ENCODE measurements at places on chromosomes 4 and X.

GRCh38 chr4:184281231-184282139 is 63.8 kb upstream of the ENPP6 start:
- no peak for DNase-seq

DNA sequence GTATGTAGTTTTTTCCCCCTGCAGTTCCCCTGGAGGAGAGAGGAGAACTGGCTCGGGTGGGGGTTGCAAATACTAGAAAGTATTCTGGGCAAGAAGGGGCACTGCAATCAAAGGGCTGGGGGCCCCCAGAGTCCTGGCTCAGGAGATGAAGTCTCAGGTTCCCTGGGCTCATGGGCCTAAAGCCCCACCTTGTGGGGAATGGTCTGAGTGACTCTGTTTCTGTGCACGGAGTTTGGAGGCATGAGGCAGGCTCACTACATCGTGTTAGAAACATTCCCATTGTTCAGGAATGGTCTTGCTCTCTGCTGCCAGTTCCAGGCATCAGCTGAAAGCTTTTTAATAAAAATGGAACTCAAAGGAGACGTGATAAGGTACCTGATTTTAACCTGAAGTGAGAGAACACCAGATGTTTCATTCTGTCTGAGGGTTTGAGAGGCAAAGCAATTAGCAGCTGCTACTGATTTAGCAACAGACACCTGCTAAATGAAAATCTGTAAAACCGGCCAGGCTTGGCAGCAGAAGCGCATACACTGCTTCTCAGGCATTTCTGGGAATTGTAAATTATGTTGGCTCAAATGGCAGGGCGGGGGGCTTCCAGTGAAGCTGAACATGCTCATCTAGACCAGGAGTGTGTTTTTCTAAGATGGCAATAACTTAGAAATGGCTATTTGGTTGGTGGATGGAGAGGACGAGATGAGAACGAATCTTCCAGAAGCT is 122.7 kb downstream of the TMEM164 start:
- DNase-seq, result no peak

DNA sequence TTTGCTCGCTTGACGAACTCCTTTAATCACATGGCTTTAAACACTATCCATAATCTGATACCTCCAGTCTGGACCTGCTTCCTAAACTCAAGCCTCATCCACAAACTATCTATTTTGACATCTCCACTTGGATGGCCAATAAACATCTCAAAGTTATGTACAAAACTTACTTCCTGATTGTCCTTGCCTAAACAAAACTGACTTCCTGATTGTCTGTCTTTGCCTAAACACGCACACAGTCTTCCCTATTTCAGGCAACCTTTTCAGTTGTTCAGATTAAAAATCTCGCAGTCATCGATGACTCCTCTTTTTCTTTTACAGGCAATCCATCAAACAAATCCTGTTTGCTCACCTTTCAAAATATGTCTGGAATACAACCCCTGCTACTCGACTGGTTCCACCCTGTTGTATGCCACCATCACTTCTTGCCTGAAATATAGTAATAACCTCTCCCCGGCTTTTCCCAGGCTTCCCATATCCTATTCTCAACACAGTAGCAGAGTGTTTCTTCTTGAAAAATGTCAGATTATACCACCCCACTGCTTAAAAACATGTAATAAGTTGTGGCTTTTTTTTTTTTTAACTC is 39.0 kb downstream of the ATOH1 start:
- DNase-seq, result no peak

GRCh38 chr4:154004016-154004415 is 215.1 kb upstream of the SFRP2 start:
- DNase-seq, result no peak

- no peak for DNase-seq
Measured at GRCh38 chr4:61661960-61662359, 461.8 kb downstream of the ADGRL3 start.

- no peak for DNase-seq
Measured at GRCh38 chr4:116515959-116516358, 569.4 kb downstream of the TRAM1L1 start.

- DNase-seq, result no peak
Measured at GRCh38 chrX:120021927-120022326, 55.6 kb downstream of the RHOXF2B start.

GRCh38 chrX:122703762-122704161 is 480.3 kb upstream of the GRIA3 start:
- no peak for DNase-seq

DNA sequence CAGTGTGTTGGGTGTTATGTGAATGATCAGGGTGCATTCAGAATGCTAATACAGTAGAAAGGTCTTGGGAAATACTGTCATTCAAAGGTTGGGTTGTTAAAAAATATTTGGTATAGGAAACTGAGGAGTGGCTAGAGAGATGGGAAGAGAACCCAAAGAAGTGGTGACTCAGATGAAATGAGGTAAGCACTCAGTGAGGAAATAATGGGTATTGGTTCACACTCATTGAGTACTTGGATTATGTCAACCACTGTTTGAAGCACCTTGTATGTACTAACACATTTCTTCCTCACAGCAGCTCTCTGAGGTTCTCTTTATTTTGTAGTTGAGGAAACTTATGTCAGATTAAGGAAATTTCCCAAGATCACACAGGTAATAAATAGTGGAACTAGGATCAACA is 40.8 kb upstream of the NUDT6 start:
- no peak for DNase-seq

DNA sequence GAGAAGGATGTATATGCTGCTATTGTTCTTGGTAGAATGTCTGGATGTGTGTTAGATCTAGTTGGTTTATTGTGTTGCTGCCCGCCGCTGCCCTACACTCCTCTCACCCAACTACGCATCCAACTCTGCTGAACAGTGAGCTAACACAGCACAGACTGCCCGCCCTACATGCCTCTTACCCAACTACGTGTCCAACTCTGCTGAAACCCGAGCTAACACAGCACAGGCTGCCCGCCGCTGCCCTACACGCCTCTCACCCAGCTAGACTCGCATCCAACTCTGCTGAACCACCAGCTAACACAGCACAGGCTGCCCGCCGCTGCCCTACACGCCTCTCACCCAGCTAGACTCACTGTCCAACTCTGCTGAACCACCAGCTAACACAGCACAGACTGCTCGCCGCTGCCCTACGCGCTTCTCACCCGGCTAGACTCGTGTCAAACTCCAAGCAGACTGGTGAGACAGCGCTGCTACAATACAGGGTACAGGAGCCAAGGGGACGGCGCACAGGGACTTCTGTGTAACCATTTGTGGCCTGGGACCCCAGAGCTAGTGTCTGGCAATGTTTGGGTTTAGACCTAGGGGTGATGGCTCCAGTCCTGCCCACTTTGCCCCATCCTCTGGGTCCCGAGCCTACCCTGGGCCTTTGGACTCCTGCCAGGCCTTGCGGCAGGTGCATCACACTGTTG is 11.6 kb upstream of the CTBP1 start:
- no peak for DNase-seq

- no peak for DNase-seq
Measured at GRCh38 chrX:17802756-17803155, 58.3 kb downstream of the RAI2 start.

DNA sequence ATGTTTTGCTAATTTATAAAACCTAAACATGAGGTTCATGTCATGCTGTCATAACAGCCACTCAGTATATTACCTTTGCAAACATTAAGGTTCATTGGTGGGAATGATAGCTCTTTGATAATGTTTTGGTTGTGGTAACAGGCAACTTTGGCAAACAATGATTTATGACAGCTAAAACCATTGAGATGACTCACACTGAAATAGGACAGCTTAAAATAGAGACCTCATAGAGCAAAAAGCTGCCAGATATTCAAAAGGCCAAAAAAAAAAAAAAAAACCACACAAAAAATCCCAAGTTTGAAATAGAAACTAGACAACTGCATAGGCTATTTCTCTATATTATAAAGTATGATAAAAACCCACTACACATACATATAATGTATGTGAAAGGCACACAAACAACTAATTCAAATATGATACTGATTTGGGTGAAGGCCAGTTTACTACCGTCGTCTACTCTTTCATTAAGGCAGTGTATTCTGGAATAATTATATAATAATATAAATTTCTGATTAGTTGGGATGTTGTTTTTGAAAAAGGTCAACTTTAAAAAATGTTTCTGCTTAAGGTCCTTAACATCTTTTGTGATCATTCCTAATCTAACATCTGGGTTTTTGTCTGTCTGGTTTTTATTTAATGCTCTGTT is 646.0 kb upstream of the PITX2 start:
- DNase-seq, result no peak

GRCh38 chr4:105503484-105503883 is 29.6 kb upstream of the PPA2 start:
- DNase-seq, result no peak

GRCh38 chr4:184534511-184535391 is 60.4 kb upstream of the IRF2 start:
- DNase-seq, result no peak

DNA sequence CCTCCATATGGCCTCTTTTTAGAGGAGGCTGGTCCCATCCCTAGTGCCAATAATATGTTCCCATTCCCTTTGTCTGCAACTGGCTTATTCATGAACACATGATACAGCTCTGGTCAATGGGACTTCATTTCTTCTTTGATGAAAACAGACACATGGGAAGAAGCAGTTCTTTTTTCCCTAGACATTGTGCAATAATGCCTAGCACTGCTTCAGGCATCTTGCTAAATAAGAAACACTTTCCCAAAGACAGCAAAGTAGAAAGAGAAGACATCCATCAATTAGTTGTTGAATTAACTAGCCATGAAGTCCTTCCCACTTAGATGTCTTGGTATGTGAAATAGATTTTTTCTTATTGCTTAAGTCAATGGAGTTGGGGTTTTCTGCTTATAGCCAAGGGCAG is 40.1 kb upstream of the TRPC3 start:
- DNase-seq, result no peak

DNA sequence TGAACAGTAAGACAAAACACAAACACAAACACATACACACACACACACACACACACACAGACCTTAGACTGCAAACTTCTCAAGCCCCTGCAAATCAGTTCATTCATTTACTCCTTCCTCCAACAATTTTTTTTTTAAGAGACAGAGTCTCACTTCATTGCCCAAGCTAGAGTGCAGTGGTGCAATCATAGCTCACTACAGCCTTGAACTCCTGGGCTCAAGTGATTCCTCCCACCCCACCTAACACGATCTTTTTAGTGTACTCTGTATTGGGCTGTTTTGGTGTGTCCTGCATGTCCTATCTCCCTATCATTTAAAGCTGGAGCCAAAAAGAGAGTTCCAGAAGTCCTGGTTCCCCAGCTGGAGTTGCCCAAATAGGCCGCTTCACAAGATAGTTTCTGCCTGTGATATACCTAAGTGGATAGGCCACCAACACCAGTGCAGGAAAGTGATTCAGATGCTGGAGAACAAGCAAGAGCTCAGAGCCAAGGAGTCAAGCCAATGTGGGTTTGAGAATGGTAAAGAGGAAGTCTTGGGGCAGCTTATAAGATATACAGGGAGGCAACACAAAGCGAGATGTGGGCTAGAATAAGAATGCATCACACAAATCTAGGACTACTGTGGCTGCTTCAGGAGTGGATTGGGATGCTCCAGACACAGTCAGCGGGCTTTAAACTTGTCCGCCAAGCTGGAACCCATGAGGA is 85.4 kb upstream of the RAPGEF2 start:
- no peak for DNase-seq

- no peak for DNase-seq
Measured at GRCh38 chrX:22033818-22034217, 1.7 kb downstream of the PHEX start.

GRCh38 chr4:5825321-5826041 is 67.4 kb downstream of the CRMP1 start:
- DNase-seq, result no peak

DNA sequence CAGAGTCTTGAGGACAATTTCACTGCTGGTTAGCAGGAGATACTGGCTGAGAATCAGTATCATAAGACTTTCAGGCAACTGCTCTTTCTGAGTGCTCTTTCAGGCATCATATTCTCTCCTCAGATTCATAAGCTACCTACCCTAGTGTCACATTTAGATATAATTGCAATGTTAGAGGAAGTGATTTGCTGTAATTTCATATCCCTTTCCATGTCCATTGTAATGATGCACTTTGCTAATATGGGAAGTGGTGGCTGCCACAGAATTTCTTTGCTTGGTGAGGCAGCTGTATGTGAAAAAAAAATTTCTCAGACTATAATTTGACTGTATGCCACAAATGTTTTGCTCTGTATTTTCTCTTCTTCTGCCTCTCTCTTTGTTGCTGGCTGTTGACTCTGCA is 63.3 kb downstream of the DOCK11 start:
- DNase-seq, result no peak

GRCh38 chr4:41569961-41570360 is 32.0 kb downstream of the LIMCH1 start:
- DNase-seq, result peak; percentile 59

DNA sequence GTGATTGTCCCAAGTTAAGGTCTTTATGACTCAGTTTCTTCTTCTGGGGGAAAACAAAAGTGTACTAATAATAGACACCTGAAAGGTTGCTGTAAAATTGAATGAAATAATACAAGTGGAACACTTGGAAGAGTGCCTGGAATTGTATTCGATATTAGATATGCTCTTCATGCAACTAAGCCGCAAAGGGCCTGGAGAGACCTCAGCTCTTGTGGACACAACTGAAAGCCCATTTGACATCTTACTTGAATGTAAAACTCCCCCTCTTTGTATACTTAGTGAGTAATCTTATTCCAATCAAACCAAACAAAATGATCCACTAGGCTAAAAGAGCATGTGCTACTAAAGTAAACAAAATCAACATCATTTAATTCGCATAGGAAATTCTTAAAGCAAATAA is 511 bp upstream of the MAP9 start:
- no peak for DNase-seq

DNA sequence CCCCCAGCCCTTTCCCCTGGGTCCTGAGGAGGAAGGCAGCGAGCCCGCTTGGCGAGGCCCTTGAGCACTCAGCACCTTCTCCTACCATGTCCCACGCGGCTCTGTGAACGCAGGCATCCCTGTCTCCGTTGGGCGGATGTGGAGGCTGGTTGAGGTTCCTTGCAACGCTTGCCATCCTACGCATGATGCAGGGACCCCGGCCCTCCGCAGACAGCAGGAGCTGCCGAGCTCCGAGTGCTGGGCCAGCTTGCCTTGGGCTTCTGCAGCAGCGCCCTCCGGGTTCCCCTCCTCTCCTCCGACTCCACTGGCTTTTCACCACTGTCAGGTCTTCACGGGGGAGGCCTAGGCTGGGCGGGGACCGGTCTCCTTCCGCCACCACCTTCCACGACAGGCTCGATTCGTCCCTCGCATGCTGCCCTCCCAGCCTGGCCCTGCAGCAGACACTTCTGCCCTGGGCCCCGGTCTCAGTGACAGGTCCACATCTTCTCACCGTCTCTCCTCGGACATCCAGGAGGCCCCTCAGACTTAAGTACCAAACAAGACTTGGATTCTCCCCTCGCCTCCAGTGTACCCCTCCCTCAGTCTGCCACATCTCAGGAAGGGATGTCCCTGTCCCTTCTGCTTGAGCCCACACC is 67.6 kb upstream of the HGFAC start:
- no peak for DNase-seq

DNA sequence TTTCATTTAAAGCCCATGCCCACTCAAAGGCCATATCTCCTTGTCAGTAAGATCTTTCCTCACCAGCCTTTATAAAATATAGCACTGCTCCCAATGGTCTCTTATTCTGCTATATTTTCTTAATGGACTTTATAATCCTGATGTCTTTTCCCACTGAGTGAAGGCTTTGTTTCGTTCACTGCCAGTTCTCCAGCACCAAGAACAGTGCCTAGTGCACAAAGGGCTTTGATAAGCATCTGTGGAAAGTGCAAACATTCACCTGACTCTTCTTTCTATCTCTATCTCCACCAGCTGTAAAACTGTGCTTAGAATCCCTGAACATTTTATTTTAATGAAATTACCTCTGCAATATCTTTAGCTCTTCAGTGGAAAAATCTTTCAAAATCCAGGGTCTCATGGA is 573.9 kb upstream of the MAGEB2 start:
- no peak for DNase-seq
